Esophagus muscularis mucosa (tissue), 4 donors: ENCODE measurements at places on chromosomes 12 and 14. TPM values are rescaled to one million over a fixed set of nuclear protein-coding genes. Genes with fewer than 3 reads are reported as not detected.

Gene KCNA1
- total RNA-seq: not detected

Gene WDHD1
- total RNA-seq: 1.1 TPM

Gene KIF26A
- 6.4 TPM for total RNA-seq

Gene TRAFD1
- total RNA-seq: 27.8 TPM

- H3K4me1 ChIP-seq: no peaks in the 10 kb centered on the region
- no peaks in the 10 kb centered on the region for H3K27me3 ChIP-seq
- DNase-seq: no peak
- H3K4me3 ChIP-seq: no peak overlapping the region
- H3K36me3 ChIP-seq: no peaks in the 10 kb centered on the region
- H3K27ac ChIP-seq: no peak overlapping the region
These were observed 52.8 kb downstream of the AKAP6 start for GRCh38 chr14:32381869-32382268.

GRCh38 chr12:56317675-56318074 is 1.9 kb upstream of the CNPY2 start:
- DNase-seq: no peak
- H3K27me3 ChIP-seq: no peaks in the 10 kb centered on the region
- no peak overlapping the region for H3K4me3 ChIP-seq
- H3K36me3 ChIP-seq: peaks cover 28% of the 10 kb centered on the region
- no peak overlapping the region for H3K27ac ChIP-seq
